Activated T-cell treated with anti-CD3 and anti-CD28 coated beads, Interleukin-2, amount 50 U/mL, for 72 hours (primary cell): ENCODE measurements at places on chromosomes 12 and 14. TPM values are rescaled to one million over a fixed set of nuclear protein-coding genes. Genes with fewer than 3 reads are reported as not detected.
A peak's percentile ranks its signal among the peaks of the same experiment; 100 is the strongest.

- H3K4me1 ChIP-seq, result no peaks in the 10 kb centered on the region
- H3K27me3 ChIP-seq, result no peaks in the 10 kb centered on the region
- DNase-seq, result no peak
- H3K4me3 ChIP-seq, result no peak overlapping the region
Observed at GRCh38 chr14:33280646-33281045, 342.0 kb downstream of the NPAS3 start.

GRCh38 chr14:23120541-23121251, 1.6 kb upstream of the CEBPE start:
- peak overlapping the region; percentile 4 for H3K27ac ChIP-seq
- peak; percentile 86 for DNase-seq
- H3K27me3 ChIP-seq, result no peaks in the 10 kb centered on the region

- no peak overlapping the region for H3K4me3 ChIP-seq
- DNase-seq, result no peak
- H3K27me3 ChIP-seq, result no peaks in the 10 kb centered on the region
- H3K4me1 ChIP-seq, result peaks cover 6% of the 10 kb centered on the region
- no peaks in the 10 kb centered on the region for H3K36me3 ChIP-seq
Observed at GRCh38 chr12:25797949-25798348, 160.5 kb upstream of the RASSF8 start.

Gene FSCB
- total RNA-seq, result not detected

- no peaks in the 10 kb centered on the region for H3K36me3 ChIP-seq
- no peak for DNase-seq
- peaks cover 10% of the 10 kb centered on the region for H3K27me3 ChIP-seq
- no peaks in the 10 kb centered on the region for H3K4me1 ChIP-seq
- no peak overlapping the region for H3K27ac ChIP-seq
- no peak overlapping the region for H3K4me3 ChIP-seq
Observed at GRCh38 chr12:9264546-9264945, 56.4 kb upstream of the PZP start.

DNA sequence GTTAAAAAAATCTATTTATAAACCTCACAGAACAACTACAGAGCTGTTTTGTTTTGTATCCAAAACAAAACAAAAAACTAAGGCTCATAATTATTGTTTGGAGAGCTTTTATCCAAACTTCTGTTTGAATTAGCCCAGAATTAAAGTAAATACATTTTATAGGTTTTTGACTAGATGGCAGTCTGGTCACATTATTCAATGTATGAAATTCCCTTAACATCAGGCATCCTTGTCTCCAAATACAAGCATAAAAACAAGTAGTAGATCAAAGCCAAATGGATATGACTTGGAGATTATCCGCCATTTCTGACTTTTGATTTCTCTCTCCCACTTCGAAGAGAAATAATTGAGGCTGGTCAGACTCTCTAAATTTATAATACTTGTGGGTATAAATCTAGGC, 63.5 kb downstream of the SLC38A1 start:
- DNase-seq, result no peak
- peak overlapping the region; percentile 81 for H3K27ac ChIP-seq
- H3K27me3 ChIP-seq, result no peaks in the 10 kb centered on the region
- peaks cover 69% of the 10 kb centered on the region for H3K36me3 ChIP-seq

GRCh38 chr12:48022676-48023385, 18.6 kb upstream of the COL2A1 start:
- no peak overlapping the region for H3K4me3 ChIP-seq
- no peak for DNase-seq
- no peaks in the 10 kb centered on the region for H3K4me1 ChIP-seq
- no peaks in the 10 kb centered on the region for H3K36me3 ChIP-seq
- H3K27me3 ChIP-seq, result peaks cover 32% of the 10 kb centered on the region

Gene ITGA7
- 8.9 TPM for total RNA-seq

GRCh38 chr14:75381642-75382041, 46.2 kb upstream of the JDP2 start:
- peaks cover 19% of the 10 kb centered on the region for H3K27me3 ChIP-seq
- H3K36me3 ChIP-seq, result peaks cover 4% of the 10 kb centered on the region
- H3K27ac ChIP-seq, result no peak overlapping the region
- no peaks in the 10 kb centered on the region for H3K4me1 ChIP-seq
- DNase-seq, result no peak

Gene JAG2
- total RNA-seq, result 5.4 TPM

GRCh38 chr12:24441458-24441857, 492.0 kb upstream of the SOX5 start:
- H3K36me3 ChIP-seq, result no peaks in the 10 kb centered on the region
- H3K4me3 ChIP-seq, result no peak overlapping the region
- no peak for DNase-seq
- H3K4me1 ChIP-seq, result no peaks in the 10 kb centered on the region
- H3K27me3 ChIP-seq, result peaks cover 5% of the 10 kb centered on the region
- H3K27ac ChIP-seq, result no peak overlapping the region

Gene SRRM4
- total RNA-seq, result not detected

DNA sequence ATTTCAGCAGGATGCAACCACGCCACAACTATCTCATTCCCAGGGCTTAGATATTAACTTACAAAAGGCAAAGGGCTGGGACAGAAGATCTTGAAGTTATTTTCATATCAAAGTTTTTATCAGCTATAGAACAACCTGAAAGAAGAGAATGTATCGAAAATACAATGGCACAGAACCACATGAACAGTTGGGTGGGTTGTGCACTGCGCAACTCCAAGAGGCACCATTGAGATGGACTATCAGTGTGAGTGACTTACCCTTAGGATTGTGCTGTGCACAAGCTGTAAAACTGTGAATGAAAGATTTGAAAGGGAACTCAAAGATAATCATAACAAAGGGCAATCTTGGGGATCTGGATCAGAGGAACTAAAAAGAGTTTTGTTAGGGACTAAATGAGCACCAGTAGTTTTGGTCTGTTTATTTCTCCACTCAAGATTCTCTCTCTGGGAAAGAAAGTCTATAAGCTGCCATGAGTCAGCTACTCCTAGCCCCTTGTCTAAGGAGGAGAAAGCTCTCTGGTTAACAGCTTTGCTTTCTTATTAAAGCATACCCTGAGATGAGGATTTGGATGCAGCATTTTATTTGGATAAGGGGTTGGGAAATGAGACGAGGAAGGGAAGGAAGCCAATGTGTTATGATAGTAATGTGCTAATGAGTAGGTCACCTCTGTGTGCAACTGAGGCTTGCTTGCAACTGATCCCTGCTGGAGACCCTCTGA, 62.2 kb downstream of the TBX5 start:
- H3K36me3 ChIP-seq, result no peaks in the 10 kb centered on the region
- no peak overlapping the region for H3K4me3 ChIP-seq
- no peak overlapping the region for H3K27ac ChIP-seq
- peaks cover 5% of the 10 kb centered on the region for H3K27me3 ChIP-seq
- no peak for DNase-seq

Gene CHD8
- 107 TPM for total RNA-seq

DNA sequence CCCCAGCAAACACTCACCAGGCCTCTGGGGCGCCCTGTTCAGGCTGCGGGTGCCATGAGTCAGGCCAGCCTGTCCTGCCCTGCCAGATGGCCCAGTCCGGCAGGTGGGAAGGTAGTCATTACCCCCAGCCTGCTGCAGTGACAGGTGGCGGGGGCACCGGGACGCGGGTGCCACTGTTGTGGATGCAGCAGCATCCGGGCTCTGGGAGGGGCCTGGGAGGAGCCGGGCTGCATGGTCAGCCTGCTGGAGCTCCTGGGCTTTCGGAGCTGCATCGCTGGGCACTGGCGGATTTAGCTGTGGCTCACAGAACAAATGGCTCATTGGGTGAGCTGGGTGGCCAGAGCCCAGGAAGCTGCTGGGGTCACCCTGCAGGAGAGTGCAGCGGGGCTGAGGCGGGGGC, 13.5 kb downstream of the CEP170B start:
- no peak overlapping the region for H3K4me3 ChIP-seq
- H3K36me3 ChIP-seq, result no peaks in the 10 kb centered on the region
- no peak for DNase-seq
- H3K27me3 ChIP-seq, result no peaks in the 10 kb centered on the region
- H3K27ac ChIP-seq, result no peak overlapping the region

DNA sequence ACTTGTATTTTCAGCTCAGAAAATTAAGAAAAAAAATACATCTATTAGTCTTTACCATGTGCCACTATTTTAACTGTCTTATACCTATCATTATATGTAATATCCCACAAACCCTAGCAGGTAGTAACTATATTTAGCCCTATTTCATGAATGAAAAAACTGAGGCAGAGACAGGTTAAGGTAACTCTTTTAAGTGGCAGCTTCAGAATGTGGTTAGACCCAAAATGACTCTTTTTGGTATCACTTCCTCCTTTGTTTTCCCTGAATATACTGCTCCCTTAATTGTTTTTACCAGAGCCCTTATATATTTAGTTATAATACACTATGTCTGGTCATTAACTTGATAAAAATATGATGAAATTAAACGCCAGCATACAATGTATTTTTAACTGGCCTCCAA, 235.6 kb upstream of the RPL10L start:
- no peak for DNase-seq
- H3K27ac ChIP-seq, result no peak overlapping the region
- no peaks in the 10 kb centered on the region for H3K27me3 ChIP-seq
- H3K4me1 ChIP-seq, result no peaks in the 10 kb centered on the region
- H3K36me3 ChIP-seq, result no peaks in the 10 kb centered on the region

- peaks cover 12% of the 10 kb centered on the region for H3K27me3 ChIP-seq
- DNase-seq, result no peak
- no peak overlapping the region for H3K27ac ChIP-seq
- H3K4me3 ChIP-seq, result no peak overlapping the region
- H3K4me1 ChIP-seq, result no peaks in the 10 kb centered on the region
Observed at GRCh38 chr12:124653169-124653931, 85.9 kb upstream of the NCOR2 start.

- H3K27me3 ChIP-seq, result no peaks in the 10 kb centered on the region
- H3K4me3 ChIP-seq, result no peak overlapping the region
- H3K36me3 ChIP-seq, result no peaks in the 10 kb centered on the region
- no peaks in the 10 kb centered on the region for H3K4me1 ChIP-seq
Observed at GRCh38 chr12:31019976-31020375, 53.7 kb upstream of the DDX11 start.

GRCh38 chr12:11592484-11592883, 57.0 kb upstream of the ETV6 start:
- H3K4me3 ChIP-seq, result no peak overlapping the region
- no peak for DNase-seq
- H3K27ac ChIP-seq, result no peak overlapping the region
- H3K4me1 ChIP-seq, result no peaks in the 10 kb centered on the region
- H3K36me3 ChIP-seq, result no peaks in the 10 kb centered on the region

GRCh38 chr12:106150555-106150954, 11.8 kb upstream of the NUAK1 start:
- DNase-seq, result no peak
- no peak overlapping the region for H3K4me3 ChIP-seq
- H3K27me3 ChIP-seq, result peaks cover 28% of the 10 kb centered on the region
- no peak overlapping the region for H3K27ac ChIP-seq

- no peak overlapping the region for H3K4me3 ChIP-seq
- H3K27me3 ChIP-seq, result no peaks in the 10 kb centered on the region
- no peaks in the 10 kb centered on the region for H3K36me3 ChIP-seq
- peaks cover 5% of the 10 kb centered on the region for H3K4me1 ChIP-seq
Observed at GRCh38 chr14:22991852-22992251, 9.5 kb upstream of the AJUBA start.

- H3K27ac ChIP-seq, result no peak overlapping the region
- DNase-seq, result no peak
- H3K36me3 ChIP-seq, result no peaks in the 10 kb centered on the region
- H3K4me1 ChIP-seq, result no peaks in the 10 kb centered on the region
Observed at GRCh38 chr12:65334521-65334920, 56.0 kb downstream of the MSRB3 start.

Gene GALNT16
- total RNA-seq, result 0.21 TPM

DNA sequence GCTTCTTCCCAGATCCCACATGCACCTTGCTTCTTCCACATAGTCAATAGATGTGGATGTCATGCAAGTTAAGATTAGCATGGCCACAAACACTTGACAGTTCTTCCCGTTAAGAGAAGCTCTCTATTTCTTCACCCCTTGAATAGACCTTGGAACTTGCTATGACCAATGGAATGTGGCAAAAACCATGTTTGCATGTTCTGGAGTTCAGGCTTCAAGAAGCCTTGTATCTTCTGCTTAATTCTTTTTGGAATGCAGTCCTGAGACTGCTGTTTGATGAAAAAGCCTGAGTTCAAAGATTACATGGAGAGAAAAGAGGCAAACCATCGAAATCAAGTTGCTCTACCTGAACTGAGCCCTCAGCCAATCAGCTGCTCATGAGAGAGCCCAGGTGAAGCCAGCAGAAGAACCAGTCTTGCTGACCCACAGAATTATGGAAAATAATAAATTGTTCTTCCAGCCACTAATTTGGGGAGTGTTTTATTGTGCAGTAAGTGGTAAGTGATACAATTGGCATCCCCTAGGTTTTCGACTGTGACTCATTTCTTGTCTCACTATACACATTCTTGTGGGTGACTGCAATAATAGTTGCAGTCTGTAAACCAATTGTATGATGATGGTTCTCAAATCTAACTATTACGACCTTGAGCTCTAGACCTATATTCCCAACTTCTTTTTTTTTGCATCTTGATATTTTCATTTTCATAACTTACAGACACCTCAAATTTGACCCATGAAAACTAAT, 12.6 kb downstream of the RASSF9 start:
- no peaks in the 10 kb centered on the region for H3K36me3 ChIP-seq
- H3K27me3 ChIP-seq, result no peaks in the 10 kb centered on the region
- no peak overlapping the region for H3K4me3 ChIP-seq
- no peak overlapping the region for H3K27ac ChIP-seq
- DNase-seq, result no peak
- H3K4me1 ChIP-seq, result no peaks in the 10 kb centered on the region

DNA sequence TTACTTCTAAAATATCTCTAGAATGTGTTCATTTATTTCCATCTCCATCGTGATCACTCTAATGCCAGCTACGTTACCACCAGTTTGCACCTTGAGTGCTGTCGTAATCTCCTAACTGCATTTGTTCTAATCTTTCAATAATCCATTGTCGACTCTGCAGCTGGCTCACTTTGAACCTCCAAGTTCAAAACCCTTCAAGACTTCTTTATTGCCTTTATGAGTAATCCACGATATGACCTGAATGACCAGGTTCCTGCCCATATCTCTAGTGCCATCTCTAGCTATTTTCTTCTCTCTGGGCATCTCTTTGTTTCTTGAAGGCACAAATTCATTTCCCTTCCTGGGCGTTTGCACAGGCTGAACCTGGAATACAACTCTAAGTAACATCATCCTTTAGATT, 76.7 kb downstream of the SRGAP1 start:
- no peaks in the 10 kb centered on the region for H3K36me3 ChIP-seq
- no peaks in the 10 kb centered on the region for H3K4me1 ChIP-seq
- no peak for DNase-seq

- no peak overlapping the region for H3K27ac ChIP-seq
- H3K4me1 ChIP-seq, result peaks cover 13% of the 10 kb centered on the region
- no peak overlapping the region for H3K4me3 ChIP-seq
- no peaks in the 10 kb centered on the region for H3K27me3 ChIP-seq
- no peak for DNase-seq
Observed at GRCh38 chr12:3759878-3760277, 7.0 kb upstream of the CRACR2A start.

GRCh38 chr14:33793398-33794110, 157.3 kb downstream of the EGLN3 start:
- H3K36me3 ChIP-seq, result no peaks in the 10 kb centered on the region
- H3K4me1 ChIP-seq, result peaks cover 20% of the 10 kb centered on the region
- H3K27ac ChIP-seq, result no peak overlapping the region
- peak overlapping the region; percentile 48 for H3K4me3 ChIP-seq

Gene HCAR2
- not detected for total RNA-seq

- no peaks in the 10 kb centered on the region for H3K4me1 ChIP-seq
- no peak overlapping the region for H3K4me3 ChIP-seq
- no peaks in the 10 kb centered on the region for H3K36me3 ChIP-seq
- no peak overlapping the region for H3K27ac ChIP-seq
Observed at GRCh38 chr14:34488528-34488927, 26.5 kb upstream of the SPTSSA start.
